Posterior cingulate gyrus (tissue), 11 donors: ENCODE measurements at places on chromosomes 12 and 14.

DNA sequence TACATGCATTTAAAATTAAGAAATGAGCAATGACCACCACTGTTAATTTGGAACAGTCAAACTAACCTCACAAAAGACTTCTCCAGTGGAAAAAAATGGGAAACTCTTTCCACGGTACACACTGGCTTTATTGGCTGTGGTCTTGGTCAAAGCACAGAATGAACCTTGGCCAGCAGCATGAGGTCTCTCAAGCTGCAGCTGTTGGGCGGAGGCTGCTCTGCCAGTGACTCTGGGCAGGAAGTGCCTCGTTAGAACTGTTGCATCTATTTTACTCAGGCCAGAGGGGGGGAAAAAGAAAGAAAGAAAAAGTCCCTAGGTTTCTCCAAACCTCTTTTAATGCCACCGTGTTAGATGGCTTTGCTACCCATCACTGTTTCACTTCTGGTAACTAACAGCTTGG, 279.8 kb upstream of the DIO2 start:
- DNase-seq: peak; percentile 3

DNA sequence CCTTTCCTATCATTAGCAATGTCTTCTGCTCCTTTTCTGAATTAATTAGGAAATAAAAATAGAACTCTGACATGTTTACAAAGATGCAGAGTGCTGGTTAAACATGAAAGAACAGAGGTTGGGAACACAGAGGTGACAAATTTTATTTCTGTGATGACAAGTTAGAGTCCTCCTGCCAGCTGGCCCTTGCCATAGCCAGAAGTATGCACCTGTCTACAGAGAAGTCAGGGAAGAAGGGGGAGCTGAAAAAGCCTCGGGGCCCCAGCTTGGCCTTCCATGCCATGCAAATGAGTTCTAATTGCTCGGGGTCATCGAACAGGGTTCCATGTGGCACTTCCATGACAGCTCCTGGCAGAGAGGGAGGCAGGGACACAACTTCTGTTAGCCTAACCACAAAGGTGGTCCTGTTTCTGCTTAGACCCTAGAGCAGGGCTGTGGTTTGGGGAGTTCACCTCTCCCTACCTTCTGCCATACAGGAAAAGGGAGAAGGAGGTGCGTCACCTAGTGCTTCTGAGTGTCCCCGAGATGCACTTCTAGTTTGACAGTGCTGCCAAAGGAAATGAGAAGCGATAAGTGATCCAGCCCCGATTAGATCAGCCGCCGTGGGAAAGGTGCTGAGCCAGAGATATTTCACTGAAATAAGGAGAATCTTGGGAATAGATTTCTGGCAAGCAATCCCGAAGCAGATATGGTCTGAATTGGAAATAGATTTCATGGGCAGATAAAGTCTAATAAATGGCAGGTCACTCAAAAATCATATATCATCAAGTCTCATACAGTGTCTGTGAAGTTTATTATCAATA, 155.8 kb upstream of the FOXN3 start:
- DNase-seq: no peak

DNA sequence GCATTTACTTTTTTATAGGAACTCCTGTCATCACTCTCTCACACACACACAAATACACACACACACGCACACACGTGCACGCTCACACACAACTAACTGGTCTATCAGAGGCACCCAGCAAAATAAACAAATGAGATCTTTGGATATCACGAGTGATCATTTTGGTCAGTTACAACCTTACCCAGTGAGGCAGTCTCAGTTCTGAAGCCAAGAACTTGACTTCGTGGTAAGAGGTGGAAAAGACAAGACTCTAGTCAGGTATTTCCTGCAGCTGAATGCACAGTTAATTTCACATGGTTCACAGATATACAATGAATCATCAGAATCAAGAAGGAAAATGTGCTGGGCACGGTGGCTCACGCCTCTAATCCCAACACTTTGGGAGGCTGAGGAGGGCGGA, 39.4 kb downstream of the ATF7 start:
- DNase-seq: no peak

GRCh38 chr12:116689521-116689920, 48.3 kb downstream of the SPRING1 start:
- no peak for DNase-seq

DNA sequence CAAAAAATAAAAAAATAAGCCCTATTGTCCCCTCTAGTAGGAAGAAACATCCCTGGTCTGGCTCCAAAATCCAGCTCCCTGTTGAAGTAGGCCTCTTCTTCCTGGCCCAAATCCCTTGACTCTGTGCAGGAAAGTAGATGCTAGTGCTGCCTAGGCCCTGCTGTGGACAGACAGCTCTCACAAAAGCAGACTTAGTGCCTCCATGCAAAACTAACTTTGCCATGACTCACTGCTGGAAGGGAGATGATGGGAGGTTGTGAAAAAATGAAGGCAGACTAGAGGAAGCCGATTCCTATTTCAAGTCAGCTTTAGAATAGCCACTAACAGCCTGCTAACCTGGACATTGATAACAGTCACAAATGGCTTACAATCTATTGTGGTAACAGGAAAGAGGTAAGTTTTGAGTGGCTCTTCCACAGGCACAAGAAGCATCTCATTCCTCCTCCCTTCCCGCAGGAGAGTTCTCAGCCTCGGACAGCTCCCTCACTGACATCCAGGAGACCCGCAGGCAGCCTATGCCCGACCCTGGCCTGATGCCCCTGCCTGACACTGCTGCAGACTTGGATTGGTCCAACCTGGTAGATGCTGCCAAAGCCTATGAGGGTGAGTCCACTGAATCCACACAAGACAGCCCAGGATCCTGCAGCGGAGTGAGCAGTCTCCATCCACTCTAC, 198.9 kb upstream of the RGS6 start:
- no peak for DNase-seq

- DNase-seq: no peak
Measured at GRCh38 chr12:23614280-23614679, 335.2 kb downstream of the SOX5 start.

- no peak for DNase-seq
Measured at GRCh38 chr14:90581745-90582144, 184.9 kb downstream of the CALM1 start.

GRCh38 chr14:68159701-68160633, 340.4 kb downstream of the RAD51B start:
- DNase-seq: no peak

DNA sequence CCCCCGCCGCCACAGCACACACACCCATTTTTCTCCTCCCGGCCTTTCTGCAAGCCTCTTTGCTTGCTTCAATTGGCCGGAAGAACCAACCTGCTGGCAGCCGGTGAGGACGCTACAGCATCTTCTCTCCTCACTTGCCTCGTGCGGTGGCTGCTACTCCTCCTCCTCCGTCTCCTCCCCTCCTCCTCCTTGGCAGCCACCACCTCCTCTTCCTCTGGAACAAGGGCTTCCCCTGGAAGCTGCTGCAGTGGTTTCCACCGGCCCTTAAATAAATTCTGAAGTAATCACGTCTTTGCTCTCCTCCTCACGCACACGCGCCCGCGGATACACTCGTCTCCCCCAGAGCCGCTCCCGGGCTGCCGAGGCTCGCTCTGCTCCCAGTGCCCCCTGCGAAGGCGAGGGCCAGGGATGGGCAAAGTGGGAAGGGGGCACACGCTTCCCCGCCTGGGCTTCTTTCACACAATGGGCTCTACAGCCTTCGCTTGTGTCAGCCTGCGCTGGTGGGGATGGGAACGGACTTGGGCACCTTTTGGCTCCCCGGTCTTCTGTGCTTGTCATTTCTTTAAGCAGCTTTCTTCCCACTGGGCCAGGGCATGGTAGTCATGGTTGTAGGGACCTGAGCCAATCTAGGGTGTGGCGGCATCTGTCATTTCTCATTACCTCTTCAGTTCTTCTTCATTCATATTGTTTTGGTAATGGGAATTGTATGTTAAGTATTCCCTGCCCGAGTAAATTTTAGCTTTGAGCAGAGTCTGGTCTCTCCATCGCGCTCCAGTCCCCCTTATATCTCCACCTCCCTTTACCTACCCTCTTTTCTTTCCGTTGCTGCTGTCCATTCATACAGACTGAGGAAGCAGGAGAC, at the start of gene PPFIA2:
Gene PPFIA2 (minus strand): TSS at position 161 of the 862 bp plus-strand sequence.
- DNase-seq: peak; percentile 92

- DNase-seq: no peak
Measured at GRCh38 chr12:59699421-59700152, 103.8 kb downstream of the SLC16A7 start.

DNA sequence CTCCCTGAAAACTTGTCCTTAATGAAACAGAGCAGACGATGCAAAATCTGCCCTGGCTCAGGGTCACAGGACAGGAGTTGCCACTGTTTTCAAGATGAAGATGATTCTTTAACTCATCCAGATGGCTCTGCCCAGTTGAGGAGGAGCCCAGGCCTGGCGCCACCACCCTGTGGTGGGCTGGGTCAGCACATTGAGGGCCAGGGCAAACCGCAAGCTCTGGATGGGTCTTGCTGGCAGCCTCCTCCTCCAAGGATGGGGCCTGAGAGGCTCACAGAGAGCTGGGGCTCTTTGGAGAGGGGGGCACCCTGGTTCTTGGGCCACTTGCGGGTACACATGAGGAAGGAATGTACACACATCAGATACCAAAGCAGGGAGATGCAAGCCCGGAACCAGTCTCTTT, 158.2 kb downstream of the NUAK1 start:
- DNase-seq: no peak

DNA sequence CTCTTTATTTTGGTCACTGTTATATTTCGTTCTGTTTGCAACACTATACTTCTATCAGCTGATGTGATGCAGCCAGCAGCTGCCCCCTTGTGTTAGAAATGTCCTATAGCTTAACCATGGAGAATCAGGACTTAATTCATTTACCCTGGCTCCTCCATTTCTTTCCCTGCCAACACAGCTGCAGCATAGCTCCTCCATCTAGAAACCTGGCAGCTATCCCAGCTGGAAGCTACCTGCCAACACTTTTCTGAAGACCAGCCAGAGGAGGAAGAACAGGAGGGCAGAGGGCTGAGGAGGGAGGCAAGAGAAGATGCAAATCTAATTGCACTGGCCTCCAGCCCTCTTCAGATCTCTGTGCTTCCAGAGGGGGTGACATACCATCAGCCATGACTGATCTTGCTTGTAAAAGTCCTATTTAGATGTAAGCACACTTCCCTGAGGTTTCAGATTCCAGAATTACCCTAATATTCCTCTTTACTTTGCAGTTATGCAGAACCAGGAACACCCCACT, 156.8 kb upstream of the TMEM260 start:
- peak; percentile 33 for DNase-seq

GRCh38 chr14:29724991-29725390, 202.7 kb downstream of the PRKD1 start:
- DNase-seq: no peak

DNA sequence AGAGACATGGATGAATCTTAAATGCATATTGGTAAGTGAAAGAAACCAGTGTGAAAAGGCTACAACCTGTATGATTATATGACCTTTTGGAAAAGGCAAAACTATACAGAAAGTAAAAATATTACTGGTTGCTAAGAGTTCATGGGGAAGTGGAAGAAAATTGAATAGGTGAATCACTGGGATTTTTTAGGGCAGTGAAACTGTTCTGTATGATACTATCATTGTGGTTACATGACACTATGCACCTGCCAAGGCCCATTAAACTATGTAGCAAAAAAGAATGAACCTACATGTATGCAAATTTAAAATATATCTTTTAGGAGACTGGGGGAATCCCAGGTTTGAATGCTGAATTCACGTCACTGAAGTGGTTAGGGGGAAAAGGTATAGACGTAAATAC, 12.6 kb upstream of the OR8S1 start:
- no peak for DNase-seq

GRCh38 chr12:131471946-131472732, 238.8 kb upstream of the SFSWAP start:
- no peak for DNase-seq

- no peak for DNase-seq
Measured at GRCh38 chr12:130224613-130225012, 62.3 kb downstream of the FZD10 start.

GRCh38 chr14:101997429-101998336, 33.3 kb downstream of the DYNC1H1 start:
- DNase-seq: no peak

GRCh38 chr12:45587877-45588533, 141.5 kb upstream of the ARID2 start:
- DNase-seq: no peak

DNA sequence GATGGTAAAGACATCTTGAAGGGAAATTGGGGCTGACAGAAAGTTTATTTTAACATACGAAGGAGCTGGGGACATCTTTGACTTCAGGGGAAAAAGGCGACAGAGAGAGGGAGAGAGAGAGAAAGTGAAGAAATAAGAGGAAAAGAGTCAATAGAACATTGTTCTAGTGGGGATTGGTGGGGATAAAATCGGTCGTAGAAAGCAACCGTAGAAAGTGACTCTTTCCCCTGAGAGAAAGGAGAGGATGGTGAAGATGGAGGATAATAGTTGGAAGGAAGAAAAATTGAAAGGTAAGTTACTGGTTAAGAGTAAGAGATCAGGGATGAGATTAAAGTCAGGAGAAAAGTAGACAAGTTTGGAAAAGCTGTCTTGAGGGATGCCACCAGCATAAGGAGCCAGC, 75.9 kb downstream of the LMNTD1 start:
- no peak for DNase-seq

DNA sequence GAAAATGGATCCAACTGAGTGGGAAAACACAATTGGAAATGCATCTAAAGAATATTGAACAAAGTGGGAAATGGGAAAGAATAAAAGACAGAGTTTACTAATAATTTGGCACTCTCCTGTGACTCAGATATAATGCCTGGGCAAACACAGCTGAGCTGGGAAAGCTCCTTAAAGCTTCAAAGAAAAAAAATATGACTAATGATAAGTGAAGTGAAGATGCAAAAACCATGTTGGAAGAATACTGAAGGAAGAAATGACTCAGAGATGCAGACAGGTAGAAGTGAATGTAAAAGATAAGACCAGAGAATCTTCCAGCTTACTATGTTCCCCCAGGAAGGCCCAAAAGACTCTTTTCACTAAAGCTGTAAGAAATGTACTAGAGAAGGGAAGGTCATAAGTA, 62.4 kb upstream of the FOXG1 start:
- DNase-seq: no peak

GRCh38 chr12:40222247-40222646, 2.5 kb upstream of the LRRK2 start:
- no peak for DNase-seq

GRCh38 chr12:20368651-20369304, 441 bp downstream of the PDE3A start:
- DNase-seq: no peak
